Cerebellar cortex (tissue), 1 donor: ENCODE measurements at places on chromosomes 12 and 14.

GRCh38 chr12:2645460-2645859 lies 149.3 kb upstream of the FKBP4 start:
- DNase-seq: no peak

DNA sequence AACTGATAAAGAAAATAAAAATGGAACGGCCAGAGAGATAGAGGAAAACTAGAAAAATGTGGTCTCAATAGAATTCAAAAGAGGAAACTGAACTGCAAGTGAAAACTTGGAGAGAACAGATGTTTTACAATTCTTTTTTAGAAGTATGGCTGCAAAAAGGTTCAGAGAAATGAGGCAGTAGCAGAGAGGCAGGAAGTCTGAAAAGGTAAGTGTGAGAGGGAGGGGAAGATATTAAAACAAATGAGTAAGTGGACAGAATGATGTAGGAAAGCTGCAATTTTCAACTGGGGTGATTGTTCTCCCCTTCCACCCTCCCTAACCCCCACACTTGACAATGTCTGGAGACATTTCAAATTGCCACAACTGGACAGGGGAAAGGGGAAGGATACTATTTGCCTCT lies 12.9 kb downstream of the BTBD7 start:
- no peak for DNase-seq

DNA sequence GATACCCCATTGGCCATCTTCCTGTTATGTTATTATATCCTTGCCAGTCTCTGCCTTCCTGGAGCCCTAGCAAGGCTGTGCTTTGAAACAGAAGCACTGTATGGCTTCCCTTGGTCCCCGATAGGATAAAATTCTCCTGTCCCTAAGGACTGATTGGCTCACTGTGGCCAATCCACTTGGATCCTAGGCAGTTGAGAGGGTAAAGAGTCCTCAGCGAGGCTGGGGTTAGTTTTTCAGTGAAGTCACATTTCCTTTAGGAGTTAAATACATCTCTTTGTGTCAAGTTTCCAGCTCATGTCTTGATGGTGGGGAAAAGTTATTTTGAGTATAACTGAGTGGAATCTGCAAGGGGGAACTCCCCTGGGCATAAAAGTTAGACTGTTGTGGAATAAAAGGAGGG lies 7.3 kb downstream of the AACS start:
- no peak for DNase-seq

- peak; percentile 8 for DNase-seq
Measured at GRCh38 chr12:103495469-103496456, at the start of gene C12orf42. TSS of gene C12orf42 (minus strand) at chr12:103495968. CDS start at chr12:103478426, 17,542 bp downstream.

GRCh38 chr12:79547044-79547734 lies 143.6 kb downstream of the PAWR start:
- DNase-seq: peak; percentile 86

DNA sequence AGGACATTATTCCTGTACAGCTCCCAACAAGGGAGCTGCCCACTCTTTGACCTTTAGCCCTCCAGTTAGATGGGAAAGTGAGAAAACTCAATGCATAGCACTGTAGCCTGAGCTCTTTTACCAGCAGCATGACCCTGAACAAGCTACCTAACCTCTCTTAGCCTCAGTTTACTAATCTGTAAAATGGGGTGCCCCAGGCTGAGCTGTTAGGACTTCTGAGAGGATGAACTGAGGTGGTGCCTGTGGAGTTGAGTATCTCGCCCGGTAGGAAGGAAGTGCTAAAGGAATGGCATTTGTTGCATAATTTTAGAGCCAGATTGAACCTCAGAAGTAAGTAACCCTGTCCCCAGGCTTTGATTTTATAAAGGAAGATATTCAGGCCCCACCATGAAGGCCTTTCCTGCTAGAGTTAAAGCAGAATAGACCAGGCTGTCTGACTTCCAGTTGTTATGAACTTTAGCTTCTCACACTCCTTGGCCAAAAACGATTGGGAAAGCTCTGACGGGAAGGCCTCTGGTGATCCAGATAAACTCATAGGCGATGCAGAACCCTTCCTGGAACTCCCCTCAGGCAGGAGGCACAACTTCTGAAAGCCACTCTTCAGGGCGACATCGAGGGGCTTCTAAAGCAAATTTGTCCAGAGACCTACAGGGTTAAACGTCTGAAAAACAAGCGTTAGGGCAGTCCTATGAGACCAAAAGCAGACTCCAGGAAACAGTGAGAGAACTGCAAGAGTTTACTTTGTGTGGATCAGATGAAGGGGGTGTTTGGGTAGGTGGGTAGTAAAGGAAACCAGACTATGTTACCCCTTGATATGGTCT lies 2.5 kb upstream of the SERPINA10 start:
- no peak for DNase-seq

DNA sequence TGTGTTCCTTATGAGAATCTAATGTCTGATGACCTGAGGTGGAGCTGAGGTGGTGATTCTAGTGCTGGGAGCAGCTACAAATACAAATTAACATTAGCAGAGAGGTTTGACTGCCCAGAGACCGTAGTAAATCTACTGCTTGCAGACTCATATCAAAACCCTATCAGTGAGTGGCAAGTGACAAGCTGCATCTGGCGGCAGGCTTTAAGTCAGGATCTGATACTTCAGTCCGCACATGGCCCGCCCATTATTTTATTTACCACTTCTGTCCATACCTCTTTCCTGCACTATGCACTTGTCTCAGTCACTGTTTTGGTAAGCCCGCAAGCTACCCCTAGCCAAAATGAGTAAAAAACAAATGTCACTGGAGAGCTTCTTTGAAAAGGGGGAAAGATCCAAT lies 11.4 kb downstream of the CEP128 start:
- no peak for DNase-seq

GRCh38 chr12:67854351-67854750 lies 134.9 kb upstream of the IFNG-AS1 start:
- no peak for DNase-seq
